ENCODE measurements at places on chromosomes 2 and 18. TPM values are rescaled to one million over a fixed set of nuclear protein-coding genes. Genes with fewer than 3 reads are reported as not detected.

- no peak for DNase-seq
Observed at GRCh38 chr2:191264647-191265081, 19.5 kb downstream of the MYO1B start.

GRCh38 chr2:238509903-238510302, 83.2 kb downstream of the ASB1 start:
- no peak for DNase-seq

- DNase-seq = no peak
Observed at GRCh38 chr2:46101557-46102220, 195.5 kb upstream of the EPAS1 start.

GRCh38 chr2:98803405-98804264, 72.7 kb upstream of the MGAT4A start:
- no peak for DNase-seq

GRCh38 chr2:41903474-41904135, 144.2 kb upstream of the PKDCC start:
- DNase-seq = no peak

- no peak for DNase-seq
Observed at GRCh38 chr2:238905224-238905623, 57.3 kb downstream of the TWIST2 start.

DNA sequence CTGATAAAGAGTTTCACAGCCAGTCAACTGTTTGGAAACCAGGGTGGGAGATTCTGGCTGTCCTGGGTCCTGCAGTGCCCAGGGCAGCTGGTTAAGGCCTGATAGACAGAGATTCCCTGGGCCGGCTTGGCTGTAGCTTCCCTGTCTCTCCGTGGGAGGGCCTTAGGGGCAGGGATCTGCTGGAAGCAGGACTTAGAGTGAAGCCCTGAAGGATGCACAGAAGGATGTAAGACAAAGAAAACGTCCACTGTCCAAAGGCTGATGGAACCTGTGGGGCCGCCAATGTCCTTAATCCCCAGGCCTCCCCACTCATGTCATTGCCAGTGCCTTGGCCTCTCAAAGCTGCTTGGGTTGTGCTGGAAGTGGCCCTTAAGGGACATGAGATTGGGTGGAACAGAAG, 33.0 kb downstream of the MROH2A start:
- no peak for DNase-seq

RGPD4 gene
- not detected for polyA plus RNA-seq

GRCh38 chr2:235722869-235723268, 229.0 kb downstream of the AGAP1 start:
- no peak for DNase-seq

RGPD3 gene
- 0.35 TPM for polyA plus RNA-seq

CFLAR gene
- 50.2 TPM for polyA plus RNA-seq

CYTIP gene
- polyA plus RNA-seq = 2.1 TPM

DNA sequence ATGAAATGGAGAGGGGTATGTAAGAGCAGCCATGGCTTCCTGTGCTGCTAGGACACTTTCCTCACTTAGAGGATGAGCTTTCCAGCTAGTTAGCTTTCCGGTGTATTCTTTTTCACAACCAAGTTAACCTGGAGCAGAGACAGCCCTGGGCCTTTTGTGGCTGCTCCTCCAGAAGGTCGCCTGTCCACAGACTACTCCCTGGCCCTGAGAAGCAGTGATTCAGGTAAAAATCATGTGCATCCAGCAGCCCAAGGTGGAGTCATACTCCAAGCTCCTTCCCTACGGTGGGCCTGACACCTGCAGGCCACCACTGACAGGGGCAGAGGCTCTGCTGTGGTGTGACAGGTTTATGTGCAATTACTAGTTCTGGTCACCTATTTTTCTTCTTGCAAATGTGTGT, 187.2 kb downstream of the ANKRD30B start:
- no peak for DNase-seq

GNAL gene
- 5.9 TPM for polyA plus RNA-seq

GRCh38 chr2:152486737-152487400, 151.9 kb downstream of the FMNL2 start:
- no peak for DNase-seq

PLEK gene
- 7.4 TPM for polyA plus RNA-seq

DNA sequence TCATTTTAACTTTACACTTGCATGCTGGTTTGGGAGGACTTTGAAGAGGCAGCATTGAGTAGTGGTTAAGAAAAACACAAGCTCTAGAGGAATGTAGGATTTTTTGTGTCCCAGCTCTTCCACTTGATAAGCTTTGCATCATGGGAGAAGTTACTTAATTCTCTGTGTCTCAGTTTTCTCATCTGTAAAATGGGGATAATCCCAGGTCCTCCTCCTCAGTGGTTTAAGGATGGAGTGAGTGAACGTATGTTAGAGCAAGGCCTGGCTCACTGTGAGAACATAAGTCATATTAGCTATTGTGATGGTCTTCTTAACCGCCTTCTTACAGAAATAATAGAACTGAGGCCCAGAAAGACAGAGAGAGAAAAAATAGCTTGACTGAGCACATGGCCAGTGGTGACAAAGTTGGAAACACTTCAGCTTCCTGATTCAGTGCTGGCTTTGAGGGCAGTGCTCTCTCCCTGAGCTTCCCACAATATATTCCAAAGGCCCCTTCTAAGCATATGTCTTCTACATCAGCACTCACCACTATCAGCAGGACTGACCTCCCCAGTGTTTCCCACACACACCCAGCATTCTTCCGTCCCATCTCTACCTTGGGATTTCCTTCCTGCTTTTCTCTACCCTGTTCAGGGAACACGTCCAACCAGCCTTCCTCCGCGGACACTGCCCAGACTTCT, 214.9 kb upstream of the TNP1 start:
- DNase-seq = no peak

Data from right renal cortex interstitium (tissue), 3 donors.